ENCODE measurements at places on chromosomes 1 and 21.

- peak; percentile 14 for DNase-seq
Observed at GRCh38 chr1:185291652-185292051, 25.4 kb downstream of the IVNS1ABP start.

- no peak for DNase-seq
Observed at GRCh38 chr1:231376875-231377549, 38.9 kb downstream of the SPRTN start.

GRCh38 chr1:12173631-12174121, 6.9 kb downstream of the TNFRSF1B start:
- DNase-seq: peak; percentile 63

- peak; percentile 69 for DNase-seq
Observed at GRCh38 chr1:56216218-56216617, 363.1 kb downstream of the PLPP3 start.

- no peak for DNase-seq
Observed at GRCh38 chr1:161763522-161764098, 2.5 kb upstream of the ATF6 start.

- no peak for DNase-seq
Observed at GRCh38 chr1:201455098-201455497, 13.9 kb downstream of the PHLDA3 start.

DNA sequence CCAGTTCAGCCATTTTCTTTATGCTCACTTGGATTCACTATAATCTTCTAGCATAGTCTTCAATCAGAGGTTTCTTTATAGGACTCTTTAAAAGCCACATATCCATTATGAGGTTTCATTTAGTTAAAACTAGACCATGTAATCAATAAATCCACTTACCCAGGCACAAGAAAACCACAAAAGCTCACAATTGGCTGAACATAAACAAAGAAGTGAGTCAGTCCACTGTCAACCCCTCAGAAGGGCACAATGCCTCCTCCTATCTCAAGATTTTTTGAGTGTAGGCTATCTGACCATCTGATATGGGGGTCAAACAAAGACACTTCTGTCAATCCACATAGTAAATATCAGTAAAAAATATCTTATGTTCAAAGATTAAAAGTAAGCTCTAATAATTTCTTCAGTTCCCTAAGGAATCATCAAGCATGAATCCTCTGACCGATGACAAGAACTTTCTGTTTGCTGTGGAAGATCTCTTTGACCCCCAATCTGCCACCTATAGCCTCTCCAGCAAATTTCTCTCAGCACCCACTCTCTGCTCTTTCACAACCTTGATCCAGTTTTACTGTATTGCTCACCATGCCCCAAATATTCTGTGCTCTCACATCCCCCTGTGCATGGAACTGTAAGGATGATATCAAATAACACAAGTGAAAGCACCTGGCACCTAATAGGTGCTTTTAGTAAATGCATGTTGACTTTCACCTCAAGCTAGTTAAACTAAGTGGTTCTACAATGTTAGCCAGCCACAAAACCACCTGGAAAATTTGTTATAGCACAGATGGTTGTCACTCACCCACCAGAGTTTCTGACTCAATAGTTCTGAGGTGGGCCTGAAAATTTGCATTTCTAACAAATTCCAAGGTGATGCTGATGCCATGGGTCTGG, 16.7 kb downstream of the RAB3B start:
- no peak for DNase-seq

DNA sequence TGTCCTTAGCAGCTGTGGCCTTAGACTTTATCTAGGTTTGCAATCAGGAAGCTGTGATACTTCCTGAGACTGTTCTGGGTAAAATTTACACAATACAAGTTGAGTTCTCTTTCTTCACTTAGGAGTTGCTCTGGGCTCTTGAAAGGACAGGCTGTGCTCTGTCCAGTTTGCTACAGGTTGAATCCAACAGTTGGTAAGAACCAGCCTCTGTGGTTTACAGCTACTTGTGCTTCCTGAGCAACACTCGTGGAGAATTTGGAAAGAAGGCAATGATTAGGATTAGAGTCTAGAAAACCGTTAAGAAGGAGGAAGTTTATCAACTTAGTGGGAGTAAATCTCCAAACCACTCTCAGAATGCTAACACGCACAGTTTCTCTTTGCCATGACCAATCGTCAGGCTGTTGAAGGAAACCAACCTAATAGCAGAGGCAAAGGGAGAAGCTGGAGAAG, 26.8 kb downstream of the GFI1 start:
- peak; percentile 36 for DNase-seq

GRCh38 chr1:184958554-184959353, 15.6 kb downstream of the NIBAN1 start:
- DNase-seq: no peak

DNA sequence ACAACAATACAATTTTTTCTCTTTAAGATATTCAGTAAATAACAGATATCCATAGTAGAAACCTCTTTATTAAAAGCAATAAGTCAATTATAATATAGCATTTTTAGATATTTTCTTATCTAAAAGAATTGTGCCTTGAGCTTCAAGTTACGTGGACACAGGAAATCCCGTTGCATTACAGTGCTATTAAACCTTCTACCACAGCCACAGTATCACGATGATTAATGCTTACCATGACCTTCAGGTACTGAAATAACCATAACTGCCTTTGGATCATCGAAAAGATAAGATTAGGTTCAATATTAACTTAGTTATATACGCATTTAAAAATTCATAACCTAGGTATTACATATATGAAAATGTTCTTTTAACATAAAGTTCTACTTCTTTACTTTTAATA, 17.9 kb downstream of the B3GALNT2 start:
- no peak for DNase-seq

DNA sequence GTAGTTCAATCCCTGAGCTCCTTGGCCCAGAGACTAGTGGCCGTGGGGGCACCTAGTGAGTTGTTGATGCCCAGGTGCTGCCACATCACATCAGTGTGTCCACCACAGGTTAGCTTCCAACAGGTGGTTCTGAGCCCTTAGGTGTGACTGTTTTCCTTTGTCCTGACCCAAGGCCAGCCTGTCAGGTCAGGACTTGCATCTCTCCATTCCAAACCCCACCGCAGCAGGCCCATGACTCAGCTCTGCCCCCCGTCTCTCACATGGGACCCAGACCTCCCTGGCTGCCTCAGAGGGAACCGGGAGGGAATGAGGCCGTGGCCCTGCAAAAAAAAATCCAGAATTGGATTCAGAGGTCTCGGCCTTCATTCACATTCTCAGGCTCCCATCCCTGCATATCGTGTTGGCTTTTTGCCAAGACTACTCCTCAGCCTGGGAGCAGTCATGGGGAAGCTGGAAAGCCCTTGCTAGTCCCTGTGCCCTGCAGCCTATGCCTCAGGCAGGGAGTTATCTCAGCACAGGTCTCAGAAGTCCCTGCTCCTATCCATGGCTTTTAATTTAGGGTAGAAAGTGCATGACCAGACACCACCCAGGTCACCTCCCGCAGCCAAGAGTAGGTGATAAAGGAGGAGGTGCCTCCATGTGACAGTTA, 7.2 kb downstream of the INAVA start:
- DNase-seq: no peak

GRCh38 chr1:91732291-91733107, 153.5 kb downstream of the TGFBR3 start:
- DNase-seq: no peak

GRCh38 chr1:12409681-12410080, 179.9 kb downstream of the VPS13D start:
- DNase-seq: peak; percentile 22

DNA sequence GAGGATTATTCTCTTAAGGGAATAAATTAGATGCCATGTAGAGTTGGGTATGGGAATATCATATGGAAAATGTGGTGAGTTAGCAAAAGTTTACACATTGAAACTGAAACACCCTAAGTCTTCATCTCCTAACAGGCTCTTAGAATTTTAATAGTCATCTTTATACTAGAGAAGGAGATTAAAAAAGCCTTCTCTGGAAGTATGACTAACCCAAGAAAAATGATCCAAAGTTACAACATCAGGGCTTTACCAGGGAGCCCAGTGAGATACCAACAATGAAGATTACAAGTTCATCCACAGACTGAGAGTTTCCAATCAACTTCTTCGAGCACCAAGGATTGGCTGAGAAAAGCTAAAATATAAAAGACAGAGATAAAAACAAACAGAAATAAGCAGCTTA, 70.0 kb upstream of the KIAA0040 start:
- DNase-seq: no peak

- DNase-seq: no peak
Observed at GRCh38 chr1:56970280-56970679, 4.5 kb upstream of the C8B start.

DNA sequence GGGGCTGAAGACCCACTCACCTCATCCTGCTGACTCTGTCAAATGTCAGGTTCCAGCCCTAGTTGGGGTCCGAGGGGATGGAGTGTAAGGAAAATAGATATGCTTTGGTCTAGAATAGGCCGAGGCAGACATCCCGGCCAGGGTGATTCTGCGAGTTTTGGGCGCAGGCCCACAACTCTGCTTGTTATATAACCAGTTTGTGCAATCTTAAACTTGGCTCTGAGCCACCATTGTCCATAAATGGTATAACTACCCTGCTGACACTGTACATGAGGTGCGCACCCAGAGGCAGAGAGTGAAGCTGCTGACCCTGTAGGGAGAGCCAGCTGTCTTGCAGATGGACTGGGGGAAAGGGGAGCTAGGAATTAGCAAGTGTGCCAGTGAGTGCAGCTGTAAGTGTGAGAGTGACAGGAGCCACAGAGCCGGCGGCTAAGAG, 1388.8 kb downstream of the AMY1C start:
- no peak for DNase-seq

DNA sequence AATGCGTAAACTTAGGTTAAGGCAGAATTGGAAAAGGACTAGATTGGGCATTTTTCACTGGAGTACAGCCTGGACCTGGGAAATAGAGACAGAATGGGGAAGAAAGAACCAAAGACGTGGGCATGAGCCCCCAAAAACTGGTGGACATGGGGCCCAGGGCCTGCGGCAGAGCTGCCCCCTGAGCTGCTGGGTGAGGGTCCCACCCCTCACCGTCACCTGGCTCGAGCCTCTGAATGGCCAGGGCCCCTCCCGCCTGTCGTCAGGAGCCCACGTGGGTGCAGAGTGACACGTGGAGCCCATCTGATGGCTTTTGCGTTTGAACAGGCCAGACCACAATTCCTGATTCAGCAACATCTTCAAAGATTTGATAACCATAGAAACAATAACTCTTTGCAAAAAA, 360.9 kb upstream of the VAMP3 start:
- no peak for DNase-seq

- no peak for DNase-seq
Observed at GRCh38 chr1:83543222-83543973, 455.5 kb downstream of the TTLL7 start.

- DNase-seq: no peak
Observed at GRCh38 chr1:224392411-224393249, 36.0 kb downstream of the CNIH4 start.

GRCh38 chr1:87149241-87150041, 179.2 kb upstream of the LMO4 start:
- peak; percentile 74 for DNase-seq

GRCh38 chr1:166083887-166084286, 82.9 kb downstream of the FAM78B start:
- no peak for DNase-seq

DNA sequence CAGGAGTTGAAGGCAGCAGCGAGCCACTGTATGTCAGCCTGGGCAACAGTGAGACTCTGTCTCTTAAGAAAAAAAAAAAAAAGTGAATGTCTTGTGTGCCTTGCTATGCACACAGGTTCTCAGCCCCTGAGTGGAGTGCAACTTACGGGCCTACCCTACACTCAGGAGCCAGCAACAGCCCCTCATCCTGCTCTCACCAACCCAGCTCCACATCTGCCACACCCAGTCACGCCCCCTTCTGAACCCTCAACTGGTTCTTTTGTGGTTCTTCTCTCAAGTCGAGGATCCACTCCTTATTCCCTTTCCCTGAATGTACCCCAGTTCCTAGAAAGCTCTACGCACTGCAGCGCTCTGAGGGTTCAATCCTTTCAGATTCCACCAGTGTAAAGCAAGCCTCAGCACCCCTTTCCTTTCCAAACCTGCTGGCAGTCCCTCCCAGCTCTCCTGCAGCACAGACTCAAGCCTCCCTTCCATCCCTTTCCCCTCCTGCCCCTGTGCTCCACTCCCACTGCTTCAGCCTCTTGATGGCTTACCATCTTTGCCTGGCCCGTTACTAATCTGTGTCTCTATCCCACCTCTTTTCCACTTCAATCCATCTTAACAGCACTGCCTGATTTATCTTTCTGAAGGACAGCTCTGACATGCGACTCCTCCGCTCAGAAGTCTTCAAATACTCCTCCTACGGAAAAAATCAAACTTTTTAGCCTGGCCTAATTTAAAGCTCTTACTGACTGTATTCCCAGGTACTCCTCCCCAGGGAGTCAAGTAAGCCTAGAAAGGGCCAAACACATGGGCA, 38.1 kb downstream of the GNB1 start:
- DNase-seq: no peak

DNA sequence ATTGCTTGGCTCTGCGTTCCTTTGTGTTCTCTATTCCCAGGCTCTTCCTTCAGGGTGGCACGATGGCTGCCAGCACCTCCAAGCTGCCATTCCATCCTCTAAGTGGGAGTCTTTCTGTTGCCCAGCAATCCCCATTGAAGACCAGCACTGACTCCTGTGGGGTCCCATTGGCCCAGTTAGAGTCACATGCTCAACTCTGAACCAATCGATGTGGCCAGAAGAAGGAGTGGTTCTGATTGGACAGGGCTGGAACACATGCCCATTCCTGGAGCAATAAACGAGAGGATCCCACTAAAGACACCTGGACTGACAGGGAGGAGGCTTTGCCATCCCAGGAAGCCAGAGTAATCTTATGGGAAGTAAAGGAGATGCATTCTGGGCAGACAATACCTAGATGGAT, 97.2 kb upstream of the IGSF21 start:
- no peak for DNase-seq

DNA sequence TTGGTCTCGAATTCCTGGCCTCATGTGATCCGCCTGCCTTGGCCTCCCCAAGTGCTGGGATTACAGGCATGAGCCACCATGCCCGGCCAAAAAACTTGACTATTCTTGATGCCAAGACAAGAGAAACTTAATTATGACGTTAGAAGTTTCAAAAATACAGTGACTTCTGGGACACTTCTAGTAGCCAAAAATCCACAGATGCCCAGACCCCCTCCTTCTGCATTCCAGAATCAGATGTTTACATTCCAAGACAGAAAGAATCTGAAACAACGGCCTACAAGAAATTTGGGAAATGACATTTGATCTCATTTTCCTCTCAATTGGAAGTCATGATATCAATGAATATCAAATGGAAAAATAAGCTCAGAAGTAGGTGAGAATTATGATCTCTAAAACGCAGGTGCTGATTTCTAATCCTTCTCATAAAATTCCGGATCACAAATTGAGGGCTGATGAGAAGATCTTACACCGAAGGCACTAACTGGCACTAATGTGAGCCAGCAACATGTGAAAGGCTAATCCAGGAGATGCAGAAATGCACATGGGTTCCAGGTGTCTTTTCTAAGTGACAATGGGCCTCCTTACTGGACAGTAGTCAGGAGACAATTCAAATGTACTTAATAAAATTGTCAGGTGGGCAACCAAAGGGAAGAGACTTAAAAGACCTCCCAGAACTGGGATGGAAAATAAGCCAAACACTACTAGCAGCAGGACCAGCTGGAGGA, 5.5 kb downstream of the RAB29 start:
- DNase-seq: no peak

- no peak for DNase-seq
Observed at GRCh38 chr1:219387211-219387610, 213.5 kb downstream of the LYPLAL1 start.

- DNase-seq: no peak
Observed at GRCh38 chr1:221272940-221273339, 393.7 kb downstream of the HLX start.

- no peak for DNase-seq
Observed at GRCh38 chr1:151007853-151008243, 401 bp upstream of the PRUNE1 start.
